ENCODE measurements at places on chromosomes 11 and 22.

GRCh38 chr11:43810929-43811596, 69.6 kb upstream of the ALKBH3 start:
- DNase-seq = peak; percentile 25

GRCh38 chr11:68353669-68354068, 41.3 kb downstream of the LRP5 start:
- no peak for DNase-seq

DNA sequence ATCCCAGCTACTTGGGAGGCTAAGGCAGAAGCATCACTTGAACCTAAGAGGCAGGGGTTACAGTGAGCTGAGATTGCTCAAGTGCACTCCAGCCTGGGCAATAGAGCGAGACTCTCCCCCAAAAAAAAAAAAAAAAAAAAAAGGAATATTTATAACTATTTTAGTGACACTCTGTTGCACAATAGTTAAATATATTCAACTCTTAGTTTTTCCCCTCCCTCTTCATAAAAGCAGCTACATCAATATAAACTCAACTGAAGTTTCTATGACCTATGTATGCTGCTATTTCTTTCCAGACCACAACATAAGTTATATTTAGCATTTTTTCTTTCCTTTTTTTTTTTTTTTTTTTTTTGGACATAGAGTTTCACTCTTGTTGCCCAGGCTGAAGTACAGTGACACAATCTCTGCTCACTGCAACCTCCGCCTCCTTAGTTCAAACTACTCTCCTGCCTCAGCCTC, 19.2 kb downstream of the CELF1 start:
- peak; percentile 64 for DNase-seq

DNA sequence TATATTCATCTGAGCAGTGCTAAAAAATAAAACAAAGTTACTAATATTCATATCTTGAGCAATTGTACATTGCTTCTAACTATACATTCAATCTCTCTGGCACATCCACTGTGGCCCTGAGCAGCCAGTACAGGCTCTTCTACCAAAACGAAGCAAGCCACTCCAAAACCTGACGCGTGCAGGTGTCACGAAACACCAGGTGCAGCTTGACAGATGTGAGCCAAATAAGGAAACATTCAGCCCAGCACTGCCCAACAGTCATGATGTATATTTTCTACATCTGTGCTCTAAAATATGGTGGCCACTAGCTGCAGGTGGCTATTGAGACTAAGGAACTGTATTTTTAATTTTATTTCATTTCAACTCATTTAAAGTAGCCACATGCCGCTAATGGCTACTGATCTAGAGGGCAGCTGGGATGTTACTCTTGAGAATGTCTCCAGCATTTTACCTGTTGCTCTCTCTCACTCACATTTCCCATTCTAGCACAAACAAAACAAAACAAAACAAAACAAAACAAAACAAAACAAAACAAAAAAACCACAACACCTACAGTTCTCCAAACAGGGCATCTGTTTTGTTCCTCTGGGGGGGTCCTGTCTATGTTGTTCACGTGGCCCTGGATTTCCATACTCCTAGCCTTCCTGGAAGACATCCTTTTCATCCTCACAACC, 77.7 kb downstream of the LARGE1 start:
- no peak for DNase-seq

GRCh38 chr22:47818496-47818895, 1056.0 kb downstream of the TBC1D22A start:
- DNase-seq = no peak

DNA sequence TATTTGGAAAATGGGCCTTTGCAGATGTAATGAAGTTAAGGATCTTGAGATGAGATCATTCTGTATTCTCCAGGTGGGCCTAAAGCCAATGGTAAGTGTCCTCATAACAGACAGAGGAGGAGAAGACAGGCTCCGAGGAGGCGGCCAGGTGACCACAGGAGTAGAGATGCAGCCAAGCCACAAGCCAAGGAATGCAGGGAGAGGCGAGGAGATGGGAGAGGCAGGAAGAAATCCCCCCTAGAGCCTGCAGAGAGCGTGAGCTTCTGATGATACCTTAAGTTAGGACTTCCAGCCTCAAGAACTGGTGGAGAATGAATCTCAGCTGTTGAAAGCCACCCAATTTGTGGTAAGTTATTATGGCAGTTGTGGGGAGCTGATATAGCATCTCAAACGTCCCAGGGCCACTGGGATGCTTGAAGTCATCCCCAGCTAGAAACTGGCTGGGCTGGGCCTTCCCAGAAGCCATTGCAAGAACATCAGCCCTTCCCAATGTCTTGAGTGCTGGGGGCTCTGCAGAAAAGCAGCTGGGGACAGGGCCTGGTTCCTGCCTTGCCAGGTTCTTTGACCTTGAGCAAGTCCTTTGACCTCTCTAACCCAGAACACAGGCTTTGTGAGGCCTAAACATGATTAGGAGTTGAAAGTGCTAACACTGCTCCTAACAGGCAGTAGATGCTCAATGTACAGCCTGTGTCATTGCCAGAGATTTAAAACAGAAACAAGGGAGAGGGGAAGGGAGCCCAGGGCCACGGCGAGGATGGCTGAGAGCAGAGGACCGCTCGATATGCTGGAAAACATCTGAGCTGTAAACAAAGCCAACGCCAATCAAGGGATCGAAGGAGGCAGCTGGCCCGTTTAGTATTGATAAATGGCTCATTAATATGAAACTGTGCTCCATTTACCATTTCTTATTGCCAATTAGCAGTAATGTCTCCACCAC, 632.3 kb downstream of the TBC1D22A start:
- no peak for DNase-seq

Data from adipocyte (in vitro differentiated cells).